Activated CD4-positive, alpha-beta T cell treated with anti-CD3 and anti-CD28 coated beads, Interleukin-2, amount 50 U/mL, for 1 hour (primary cell): ENCODE measurements at places on chromosomes 1 and 21.

DNA sequence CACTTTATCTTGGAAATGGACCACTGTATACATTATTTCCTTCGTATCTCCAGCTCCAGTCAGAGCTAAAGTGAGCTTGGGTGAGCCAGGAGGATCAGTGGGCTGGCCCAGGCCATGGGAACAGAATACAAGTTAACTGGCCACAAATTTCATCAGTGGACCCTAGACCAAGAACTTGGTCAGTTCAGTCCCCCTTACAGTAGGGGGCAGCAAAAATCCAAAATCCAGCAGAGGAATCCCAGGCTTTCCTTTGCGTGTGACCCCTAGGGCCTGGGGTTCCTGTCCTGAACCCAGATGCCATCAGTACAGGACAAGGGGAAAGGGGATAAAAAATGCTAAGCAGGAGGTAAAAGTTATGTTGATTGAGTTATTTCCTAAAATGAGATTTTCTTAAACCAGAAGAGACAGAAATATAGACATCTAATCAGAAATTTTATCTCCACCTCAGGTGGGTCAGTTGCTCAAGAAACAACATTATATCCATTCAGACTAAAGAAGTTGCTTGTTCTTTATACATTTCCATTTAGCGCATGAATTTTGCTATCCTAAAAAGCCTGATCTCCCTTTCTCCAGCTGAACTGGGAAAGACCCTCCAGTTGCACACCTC lies 24.1 kb upstream of the LCE5A start:
- DNase-seq, result no peak

GRCh38 chr21:25997788-25998611 lies 172.6 kb downstream of the APP start:
- DNase-seq, result no peak

DNA sequence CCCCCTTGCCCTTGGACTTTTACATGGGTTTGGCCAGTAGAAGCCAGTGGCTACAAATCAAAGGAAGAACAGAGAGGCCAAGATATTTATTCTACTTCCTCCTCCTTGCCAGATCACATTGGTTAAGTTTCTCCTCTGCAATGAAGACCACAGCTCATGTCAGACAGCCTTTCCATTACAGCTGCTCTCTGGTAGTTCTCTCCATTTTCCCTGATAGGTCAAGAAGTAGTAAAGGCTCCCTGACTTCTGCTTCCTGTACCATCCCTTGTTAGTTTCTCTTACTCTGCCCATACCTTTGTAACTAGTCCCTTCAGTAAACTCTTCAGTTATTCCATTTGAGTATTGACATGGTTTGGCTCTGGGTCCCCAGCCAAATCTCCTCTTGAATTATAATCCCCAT lies 27.8 kb downstream of the NME7 start:
- DNase-seq, result no peak

DNA sequence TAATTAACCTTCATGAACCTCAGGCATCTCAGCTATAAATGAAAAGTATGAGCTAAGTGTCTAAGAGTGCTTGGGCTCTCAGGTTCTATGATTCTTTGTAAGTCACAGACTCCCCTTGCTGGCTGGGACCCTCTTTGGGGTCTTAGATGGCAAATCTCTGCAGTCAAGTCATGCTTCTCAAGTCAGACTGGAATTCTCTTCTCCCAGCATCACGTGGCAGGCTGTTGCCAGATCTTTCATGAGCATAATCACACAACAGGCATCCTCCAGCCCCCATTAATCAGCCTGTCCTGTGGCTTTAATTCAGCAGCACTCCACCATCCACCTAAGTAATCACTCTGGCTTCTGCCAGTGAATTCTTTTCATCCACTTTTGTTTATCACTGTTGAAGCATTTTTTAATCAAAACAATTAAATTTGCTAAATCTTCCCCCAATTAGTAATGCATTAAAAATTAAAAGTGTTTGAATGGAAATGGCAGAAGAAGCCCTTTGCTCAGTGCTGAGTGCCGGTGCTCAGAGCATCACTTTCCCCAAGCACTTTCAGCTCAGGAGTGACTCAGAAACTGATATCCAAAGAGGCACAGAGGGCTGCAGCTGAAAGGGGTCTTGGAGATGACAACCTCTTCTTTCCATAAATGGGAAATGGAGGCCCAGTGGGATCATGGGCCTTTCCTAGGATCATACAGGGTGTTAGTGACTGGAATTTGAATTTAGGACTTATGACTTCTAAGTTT lies 50.2 kb downstream of the C8A start:
- DNase-seq, result no peak

- DNase-seq, result no peak
These were observed 817.8 kb upstream of the CXADR start for GRCh38 chr21:16695074-16695473.

- no peak for DNase-seq
These were observed 22.6 kb upstream of the SIM2 start for GRCh38 chr21:36676039-36676950.

- DNase-seq, result no peak
These were observed 114.2 kb downstream of the EDEM3 start for GRCh38 chr1:184640505-184640904.

GRCh38 chr21:29682800-29683199 lies 257.0 kb downstream of the GRIK1 start:
- DNase-seq, result no peak

DNA sequence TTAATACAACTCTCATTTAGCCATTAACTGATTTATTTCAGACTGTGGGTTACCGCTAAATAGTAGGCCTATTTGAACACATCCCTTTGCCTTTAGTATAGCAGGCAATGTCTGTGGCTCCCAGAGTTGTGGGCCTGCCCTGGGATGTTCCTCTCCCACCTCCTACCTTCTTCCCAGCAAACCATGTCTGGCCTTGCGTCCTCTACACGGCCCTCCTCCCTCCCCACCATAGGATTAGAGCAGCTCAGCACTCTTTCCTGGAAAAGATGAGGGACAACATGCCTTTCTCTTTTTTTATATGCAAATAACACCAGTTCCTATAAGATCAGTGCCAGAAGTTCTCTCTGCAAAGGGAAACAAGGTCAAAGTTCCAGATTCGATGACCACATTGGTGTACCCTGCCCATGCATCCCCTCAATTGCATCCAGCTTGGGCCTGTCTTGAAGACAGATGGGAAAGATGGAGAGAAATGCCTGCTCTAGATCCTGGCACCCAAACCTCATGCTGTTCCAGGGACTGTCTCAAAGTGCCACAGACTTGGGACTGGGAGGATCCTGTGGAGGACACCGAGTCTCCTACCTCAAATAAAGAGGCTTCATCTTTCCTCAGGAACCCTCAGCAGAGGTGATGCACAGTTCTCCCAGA lies 57.2 kb downstream of the CD46 start:
- DNase-seq, result no peak

DNA sequence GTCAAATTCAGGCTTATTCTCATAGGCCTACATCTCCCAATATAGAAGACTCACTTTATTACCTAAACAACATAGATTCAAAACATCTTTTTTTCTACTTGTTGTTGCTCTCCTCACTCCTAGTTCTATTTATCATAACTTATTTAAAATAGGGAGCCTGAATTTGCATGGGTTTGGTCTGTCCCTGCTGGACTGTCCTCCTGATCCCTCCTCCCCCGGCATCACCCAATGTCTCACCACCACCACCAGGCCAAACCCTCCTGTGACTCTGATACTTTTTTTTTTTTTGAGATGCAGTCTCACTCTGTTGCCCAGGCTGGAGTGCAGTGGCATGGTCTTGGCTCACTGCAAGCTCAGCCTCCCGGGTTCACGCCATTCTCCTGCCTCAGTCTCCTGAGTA lies 31.8 kb upstream of the MYBPHL start:
- no peak for DNase-seq

- DNase-seq, result no peak
These were observed 10.4 kb downstream of the CLCNKB start for GRCh38 chr1:16053781-16054502.

GRCh38 chr21:16842696-16843035 lies 670.2 kb upstream of the CXADR start:
- no peak for DNase-seq

GRCh38 chr21:29810871-29811270 lies 128.9 kb downstream of the GRIK1 start:
- no peak for DNase-seq

GRCh38 chr1:30830537-30830936 lies 73.0 kb upstream of the LAPTM5 start:
- DNase-seq, result no peak

- no peak for DNase-seq
These were observed 30.2 kb upstream of the SFPQ start for GRCh38 chr1:35223084-35223630.

DNA sequence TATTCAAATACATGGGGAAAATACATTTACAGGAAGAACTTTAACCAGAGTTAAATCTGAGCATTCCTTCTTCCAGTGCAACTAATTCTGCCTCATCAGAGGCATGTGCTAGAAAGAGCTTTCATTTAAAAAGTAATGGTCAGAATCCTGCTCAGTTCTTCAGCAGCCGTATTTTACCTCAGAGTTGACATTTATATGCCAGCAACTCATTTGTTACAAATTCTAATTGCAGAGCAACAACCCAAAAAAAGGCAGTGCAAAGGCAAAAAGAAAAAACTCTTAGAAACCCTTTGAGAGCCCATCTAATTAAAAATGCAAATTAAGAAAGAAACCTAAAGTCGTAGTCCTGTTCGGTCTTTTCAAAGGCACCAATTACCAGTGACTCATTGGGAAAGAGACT lies 392.5 kb downstream of the PBX1 start:
- DNase-seq, result no peak
